ENCODE measurements at places on chromosomes 6 and 20.

DNA sequence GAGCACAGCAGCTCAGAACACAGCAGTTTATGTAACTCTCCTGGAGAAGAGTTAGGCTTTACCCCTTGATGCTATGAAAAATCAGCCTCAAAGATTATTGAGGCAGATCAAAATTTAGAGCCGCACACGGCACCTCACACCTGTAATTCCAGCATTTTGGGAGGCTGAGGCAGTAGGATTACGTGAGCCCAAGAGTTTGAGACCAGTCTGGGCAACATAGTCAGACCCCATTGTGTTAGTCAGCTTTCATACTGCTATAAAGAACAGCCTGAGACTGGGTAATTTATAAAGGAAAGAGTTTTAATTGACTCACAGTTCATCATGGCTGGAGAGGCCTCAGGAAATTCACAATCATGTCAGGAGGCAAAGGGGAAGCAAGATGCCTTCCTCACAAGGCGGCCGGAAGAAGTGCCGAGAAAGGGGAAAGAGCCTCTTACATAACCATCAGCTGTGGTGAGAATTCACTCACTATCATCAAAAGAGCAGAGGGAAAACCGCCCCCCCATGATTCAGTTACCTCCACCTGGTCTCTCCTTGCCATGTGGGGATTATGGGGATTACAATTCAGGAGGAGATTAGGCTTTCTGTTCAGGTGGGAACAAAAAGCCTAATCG is 87.7 kb downstream of the SGK1 start:
- no peak for DNase-seq

GRCh38 chr20:59071216-59071615 is 28.6 kb upstream of the PRELID3B start:
- DNase-seq: no peak

DNA sequence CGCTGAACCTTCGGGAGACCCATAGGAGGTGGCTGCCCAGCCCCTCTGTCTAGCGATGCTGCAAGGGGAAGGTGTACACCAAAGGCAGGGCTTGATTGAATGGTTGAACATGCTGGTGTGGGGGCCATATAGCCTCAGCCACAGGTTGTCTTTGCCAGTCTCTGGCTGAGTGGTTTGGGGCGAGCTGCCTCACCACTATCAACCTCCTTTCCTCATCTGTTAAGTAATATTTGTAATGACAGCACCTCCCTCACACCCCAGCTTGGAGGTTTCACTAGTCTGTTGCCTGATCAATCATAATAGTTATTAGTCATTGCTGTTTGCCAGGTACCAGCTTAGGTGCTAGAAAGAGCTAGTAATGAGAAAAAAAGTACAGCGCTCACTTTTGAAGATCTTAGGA is 11.8 kb upstream of the ZNF831 start:
- DNase-seq: no peak

- DNase-seq: no peak
Observed at GRCh38 chr6:51684603-51685002, 402.8 kb downstream of the PKHD1 start.

- no peak for DNase-seq
Observed at GRCh38 chr20:48092596-48093280, 307.5 kb upstream of the SULF2 start.

GRCh38 chr20:53814060-53814459 is 220.4 kb upstream of the ZNF217 start:
- DNase-seq: no peak

- DNase-seq: no peak
Observed at GRCh38 chr6:33315793-33316602, 1.5 kb downstream of the ZBTB22 start.

- peak; percentile 26 for DNase-seq
Observed at GRCh38 chr20:32316667-32317066, 39.2 kb downstream of the KIF3B start.

- DNase-seq: no peak
Observed at GRCh38 chr6:122671251-122671650, 61.0 kb downstream of the PKIB start.

DNA sequence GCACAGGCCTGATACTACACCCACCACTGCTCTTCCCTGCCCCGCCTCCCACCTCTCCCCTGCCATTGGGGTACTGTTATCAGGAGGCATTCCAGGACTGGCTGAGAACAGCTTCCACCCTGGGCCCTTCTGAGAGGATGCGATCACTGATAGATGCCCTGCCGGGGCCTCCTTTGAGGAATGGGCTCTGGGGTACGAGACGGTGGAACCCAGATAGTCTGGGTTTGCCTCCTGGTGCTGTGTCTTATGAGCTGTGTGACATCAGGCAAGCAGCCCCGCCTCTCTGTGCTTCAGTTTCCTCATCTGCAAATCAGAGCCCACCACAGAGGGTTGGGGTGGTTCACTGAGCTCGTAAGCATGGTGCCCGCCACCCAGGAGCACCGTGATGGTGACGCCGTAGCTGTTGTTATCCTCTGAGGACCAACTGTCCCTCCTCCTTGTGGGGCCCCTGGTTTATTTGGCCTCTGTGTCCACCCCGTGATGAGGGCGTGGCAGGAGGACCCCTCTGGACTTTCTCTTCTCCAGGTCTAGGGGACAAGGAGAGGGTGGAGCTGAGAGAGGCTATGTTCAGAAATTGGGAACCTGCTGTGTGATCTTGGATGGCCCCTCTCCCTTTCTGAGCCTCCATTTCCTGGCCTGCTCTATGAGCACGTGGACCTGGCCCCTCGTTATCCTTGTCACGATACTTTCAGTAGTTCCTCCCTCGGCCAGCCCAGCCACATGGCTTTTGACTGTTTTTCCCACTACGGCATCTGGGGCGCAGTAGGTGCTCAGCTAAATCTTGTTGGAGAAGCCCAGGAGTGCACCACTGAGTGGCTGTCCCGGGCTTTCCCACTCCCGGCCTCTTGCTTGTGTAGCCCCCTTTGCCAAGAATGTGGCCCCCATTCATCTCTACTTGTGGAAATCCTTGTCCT is 18.3 kb downstream of the SRC start:
- no peak for DNase-seq

DNA sequence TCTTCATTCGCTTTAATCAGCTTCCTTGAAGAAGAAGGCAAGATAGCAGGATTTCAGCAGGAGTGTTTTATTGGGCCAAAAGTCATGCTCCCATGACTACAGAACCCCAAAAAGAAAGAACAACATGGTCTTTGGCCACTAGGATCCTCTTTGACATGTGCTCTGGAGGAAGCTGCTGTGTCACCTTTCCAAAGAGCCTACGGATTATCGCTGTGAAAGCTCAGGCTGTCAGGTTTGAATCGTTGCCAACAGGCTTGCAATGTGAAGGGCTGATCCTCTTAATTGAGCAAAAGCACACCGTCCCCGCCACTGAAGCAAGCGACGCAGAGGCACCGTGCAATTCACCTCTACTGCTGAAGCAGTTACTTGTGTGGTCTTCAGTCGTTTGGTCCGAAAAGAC is 29.0 kb downstream of the MYLIP start:
- DNase-seq: no peak

- DNase-seq: no peak
Observed at GRCh38 chr6:81383472-81383871, 369.0 kb downstream of the TENT5A start.

- peak; percentile 77 for DNase-seq
Observed at GRCh38 chr6:31070711-31071197, 41.6 kb downstream of the C6orf15 start.

DNA sequence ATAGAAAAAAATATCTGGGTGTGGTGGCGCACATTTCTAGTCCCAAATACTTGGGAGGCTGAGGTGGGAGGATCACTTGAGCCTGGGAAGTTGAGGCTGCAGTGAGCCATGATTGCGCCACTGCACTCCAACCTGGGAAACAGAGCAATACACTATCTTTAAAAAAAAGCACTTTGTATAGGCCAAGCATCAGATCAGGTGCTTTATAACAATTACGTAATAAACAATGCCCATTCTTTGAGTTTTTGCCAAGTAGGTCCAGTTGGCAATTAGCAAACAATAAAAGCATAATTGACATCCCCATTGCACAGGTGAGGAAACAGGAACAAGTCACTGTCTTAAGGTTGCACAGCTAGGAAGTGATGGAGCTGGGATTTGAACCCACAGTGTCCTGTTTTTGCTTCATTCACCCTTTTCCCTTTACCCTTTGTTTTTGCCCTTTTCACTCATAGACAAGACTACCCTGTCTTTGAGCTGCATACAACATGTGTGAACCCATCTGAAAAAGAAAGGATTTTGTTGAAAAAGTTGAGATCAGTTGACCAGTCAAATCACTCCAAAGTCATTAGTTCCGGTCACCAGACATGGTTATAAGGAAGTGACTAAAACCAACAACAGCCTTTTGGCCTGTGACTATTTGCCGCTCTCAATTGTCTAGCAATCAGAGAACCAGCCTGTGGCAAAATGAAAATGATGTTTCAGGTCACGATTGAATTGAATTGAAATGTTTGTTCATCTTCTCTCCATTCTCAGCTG is 303.6 kb downstream of the TFAP2C start:
- DNase-seq: no peak

GRCh38 chr6:50030777-50031562 is 9.2 kb upstream of the DEFB110 start:
- peak; percentile 49 for DNase-seq

GRCh38 chr20:9543214-9543613 is 28.8 kb downstream of the LAMP5 start:
- no peak for DNase-seq

- no peak for DNase-seq
Observed at GRCh38 chr6:104252276-104252675, 607.4 kb downstream of the HACE1 start.

DNA sequence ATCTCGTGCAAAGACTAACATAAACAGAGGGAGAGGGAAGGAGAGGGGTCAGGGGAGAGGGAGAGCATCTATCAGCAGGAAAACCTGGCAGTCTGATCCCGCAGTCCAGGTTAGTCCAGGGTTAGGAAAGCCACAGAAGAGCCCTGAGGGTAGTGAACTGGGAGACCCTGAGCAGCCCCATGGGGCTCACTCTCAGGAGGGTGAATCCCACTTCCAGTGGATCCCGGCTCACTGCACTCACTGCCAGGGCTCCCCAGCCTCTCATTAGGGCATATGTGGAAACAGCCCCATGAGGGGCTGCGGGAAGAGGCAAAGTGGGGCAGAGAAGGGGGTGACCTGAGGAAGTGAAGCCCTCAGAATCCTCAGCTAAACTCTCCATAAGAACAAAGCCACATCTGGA is 329.9 kb downstream of the UBE3D start:
- DNase-seq: no peak

- DNase-seq: peak; percentile 39
Observed at GRCh38 chr6:26306232-26306631, 58.8 kb upstream of the BTN3A2 start.

DNA sequence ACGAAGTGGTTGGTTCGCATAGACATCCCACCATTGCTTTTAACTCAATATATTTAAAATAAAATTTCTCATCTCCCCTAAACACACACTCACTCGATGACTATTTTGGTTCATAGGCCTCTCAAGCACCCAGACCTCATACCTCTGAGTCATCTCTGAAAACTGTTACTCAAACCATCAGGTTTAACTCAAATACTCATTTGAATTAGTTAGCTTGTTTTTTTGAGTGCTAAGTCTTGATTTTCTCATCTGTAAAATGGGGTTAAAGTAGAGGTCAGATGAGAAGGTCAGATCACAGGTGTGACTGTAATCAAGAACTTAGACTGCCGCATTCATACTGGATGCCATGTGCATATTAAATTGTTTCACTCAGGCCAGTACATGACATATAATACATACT is 243.9 kb upstream of the TENT5A start:
- DNase-seq: peak; percentile 75

GRCh38 chr20:36854348-36855240 is 21.3 kb upstream of the TLDC2 start:
- DNase-seq: no peak

DNA sequence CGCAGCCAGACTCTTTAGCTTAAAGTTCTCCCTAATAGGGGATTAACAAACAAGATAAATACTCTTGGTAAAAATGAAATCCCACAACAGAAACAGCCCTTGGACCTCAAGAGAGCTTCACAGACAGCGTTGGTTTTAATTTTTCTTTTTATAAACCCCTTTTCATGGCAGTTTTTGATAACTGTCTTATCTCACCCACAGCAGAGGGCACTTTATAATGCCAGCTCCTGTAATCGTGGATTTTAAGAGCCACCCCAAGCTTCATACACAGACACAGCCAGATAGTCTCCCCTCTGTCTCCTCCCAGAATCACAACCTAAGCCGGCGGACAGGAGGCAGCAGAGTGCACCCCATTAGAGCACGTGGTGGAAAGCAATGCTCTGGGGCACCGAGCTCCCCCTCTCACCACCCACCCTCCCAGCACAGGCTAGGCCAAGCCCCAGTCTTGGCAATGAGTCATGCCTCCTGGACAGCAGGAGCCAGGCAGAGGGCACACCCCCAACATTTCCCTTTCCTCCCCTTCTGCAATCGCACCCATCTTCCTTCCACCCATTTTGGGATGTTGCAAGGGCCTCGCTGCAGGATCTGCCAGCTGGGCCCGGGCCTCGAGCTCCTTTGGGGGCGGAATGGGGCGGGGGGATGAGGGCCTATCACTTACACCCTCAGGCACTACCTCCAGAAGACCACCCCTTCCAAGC is 2.4 kb downstream of the JAG1 start:
- DNase-seq: peak; percentile 97

DNA sequence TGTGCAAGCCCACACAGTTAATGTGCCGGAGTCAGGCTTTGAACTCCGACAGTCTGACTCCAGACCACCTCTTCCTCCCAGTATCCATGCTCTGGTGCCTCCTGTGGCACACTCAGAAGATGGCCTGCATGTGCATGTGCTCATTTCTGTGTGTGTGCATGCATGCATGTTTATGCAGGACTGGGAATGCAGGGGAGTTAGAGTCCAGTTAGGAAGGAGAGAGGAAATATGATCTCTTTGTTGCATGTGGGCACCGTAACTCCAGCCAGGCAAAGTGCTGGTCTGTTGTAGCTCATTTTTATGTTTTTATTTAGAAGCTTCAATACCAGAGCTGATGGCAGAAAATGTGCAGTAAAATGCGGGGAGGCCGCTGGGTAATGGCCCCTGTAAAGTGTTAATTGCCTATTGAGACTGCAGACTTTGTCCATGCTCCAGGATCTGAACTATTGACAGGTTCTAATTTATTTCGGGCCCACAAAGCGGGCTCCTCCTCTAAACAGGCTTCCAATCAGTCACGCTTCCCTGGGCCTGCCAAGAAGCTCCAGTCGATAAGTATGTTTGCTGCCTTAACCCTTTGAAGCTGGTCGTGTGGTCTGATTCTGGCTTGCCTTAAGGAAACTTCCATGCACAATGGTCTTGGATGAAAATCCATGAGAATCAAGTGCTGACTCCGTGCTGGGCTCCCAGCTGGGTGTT is 248.3 kb downstream of the DHX35 start:
- no peak for DNase-seq

DNA sequence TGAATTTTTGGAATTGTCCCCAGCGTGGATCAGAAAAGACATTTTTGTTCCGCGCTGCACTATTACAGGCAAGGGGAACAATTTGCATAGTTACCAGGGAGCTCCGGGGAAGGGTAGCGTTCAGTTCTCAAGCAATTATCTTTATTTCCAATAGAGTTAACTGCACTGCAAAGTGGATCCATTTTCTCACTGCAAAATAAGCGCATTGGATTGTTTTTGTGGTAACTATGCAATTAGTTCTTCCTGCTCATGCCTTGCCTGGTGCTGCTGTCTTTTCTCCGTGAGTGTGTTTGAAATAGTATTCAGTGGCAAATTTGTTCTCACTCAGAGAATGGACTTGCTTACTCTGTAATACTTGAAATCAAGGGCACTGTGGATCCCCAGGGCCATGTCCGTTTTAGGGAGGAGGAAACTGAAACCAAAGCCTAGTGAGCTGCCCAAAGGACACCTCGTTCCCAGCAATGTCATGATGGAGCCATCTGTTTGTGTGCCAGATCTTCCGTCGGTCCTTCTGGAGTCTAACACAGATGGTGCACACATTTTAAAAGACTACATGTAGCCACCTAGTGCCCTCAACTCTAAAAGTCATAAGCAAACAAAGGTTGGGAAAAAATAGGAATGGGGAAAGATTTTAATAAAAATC is 7.4 kb upstream of the PCK1 start:
- DNase-seq: no peak
